ENCODE measurements at places on chromosomes 13 and 19.

GRCh38 chr13:42490676-42491075 is 83.3 kb upstream of the TNFSF11 start:
- no peak for DNase-seq

GRCh38 chr13:27044837-27045570 is 126.6 kb downstream of the USP12 start:
- DNase-seq: no peak

DNA sequence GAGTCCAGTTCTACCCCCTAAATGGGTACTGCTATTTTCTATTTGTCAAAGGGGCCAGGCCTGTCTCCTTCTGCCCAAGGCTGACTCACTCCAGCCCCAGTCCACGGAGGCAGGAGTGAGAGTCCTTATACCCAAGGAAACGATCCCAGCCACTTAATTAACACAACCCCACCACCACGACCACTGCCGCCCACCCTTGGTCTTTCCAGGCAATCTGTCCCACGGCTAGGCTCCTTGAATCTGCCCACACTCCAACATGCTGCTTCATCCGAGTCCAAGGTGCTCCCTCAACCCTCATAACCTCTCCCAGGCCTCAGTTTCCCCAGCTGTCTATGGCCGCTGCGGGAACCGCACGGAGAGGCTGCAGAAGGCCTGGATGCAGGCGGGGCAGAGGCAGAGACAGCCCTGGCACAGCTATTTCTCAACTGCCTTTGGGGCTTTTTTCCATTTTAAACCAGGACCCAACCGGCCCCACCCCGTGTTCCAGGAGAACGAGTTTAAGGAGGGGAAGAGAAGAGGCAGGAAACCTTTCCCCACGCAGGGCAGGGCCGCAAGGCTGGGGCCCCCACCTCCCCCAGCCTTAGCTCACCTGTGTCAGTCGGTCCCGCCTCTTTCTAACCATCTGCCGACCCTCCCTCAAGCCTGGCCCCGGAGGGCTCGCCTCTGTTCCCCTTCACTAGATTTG is 746 bp downstream of the RAB3D start:
- DNase-seq: no peak

DNA sequence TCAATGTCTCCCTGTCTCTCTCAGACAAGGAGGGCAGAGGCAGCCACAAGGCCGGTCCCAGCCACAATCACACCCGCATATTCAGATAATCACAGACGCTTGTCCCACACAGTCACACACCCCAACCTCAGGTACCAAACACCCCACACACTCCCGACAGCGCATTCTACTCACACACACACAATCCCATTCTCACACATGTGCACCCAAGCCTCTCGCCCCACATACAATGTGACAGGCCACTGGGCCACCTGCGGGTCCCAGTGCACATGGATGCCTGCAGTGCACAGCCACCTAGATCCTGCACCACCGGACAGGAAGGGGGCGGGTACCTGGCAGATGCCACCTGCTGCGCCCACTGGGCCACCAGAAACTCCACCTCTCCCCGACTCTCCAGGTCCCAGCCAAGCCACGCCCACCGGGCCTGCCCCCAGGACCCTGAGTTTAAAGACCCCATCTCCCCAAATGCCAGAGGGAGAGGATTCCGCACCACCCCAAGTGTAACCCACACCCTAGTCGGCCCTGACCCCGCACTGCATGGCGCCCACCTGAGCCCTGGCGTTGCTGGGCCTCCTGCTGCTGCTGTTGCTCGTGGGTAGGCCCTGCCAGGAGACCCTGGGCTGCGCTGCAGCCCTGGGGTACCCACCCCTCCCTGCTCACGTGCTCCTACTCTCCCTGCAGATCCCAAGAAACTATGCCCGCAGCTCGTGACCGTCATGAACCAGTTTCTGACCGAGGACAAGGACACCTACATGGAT is 10.6 kb downstream of the SCGB2B2 start:
- DNase-seq: no peak

- DNase-seq: no peak
These were observed 89.9 kb downstream of the FGF14 start for GRCh38 chr13:102311901-102312300.

Measured in HTR-8/SVneo (cell line).